ENCODE measurements at places on chromosomes 16 and 17.

DNA sequence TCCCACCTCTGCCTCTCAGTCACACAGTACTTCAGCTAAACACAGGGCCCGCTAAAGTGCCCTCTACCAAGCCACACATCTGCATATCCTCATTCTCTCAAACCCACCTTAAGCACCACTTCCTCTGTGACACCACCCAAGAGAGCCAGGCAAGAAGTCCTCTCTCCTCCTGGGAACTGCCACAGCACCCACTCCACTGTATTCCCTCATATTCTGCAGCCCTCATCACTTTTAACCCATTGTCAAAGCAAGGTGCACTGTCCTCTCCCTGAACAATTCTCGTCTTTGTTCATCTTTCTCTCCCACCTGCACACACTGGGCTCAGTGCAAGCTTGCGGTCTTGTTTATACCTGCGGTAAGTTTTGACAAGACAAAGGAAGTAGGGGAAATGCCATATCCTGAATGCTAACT is 13.6 kb downstream of the CHD9 start:
- DNase-seq, result peak; percentile 54

GRCh38 chr17:81040791-81041337 is 5.9 kb downstream of the BAIAP2 start:
- no peak for DNase-seq

- no peak for DNase-seq
These were observed 38.8 kb upstream of the HOXB13 start for GRCh38 chr17:48767263-48767774.

GRCh38 chr17:3647769-3648555 is 11.4 kb downstream of the CTNS start:
- no peak for DNase-seq

GRCh38 chr17:50913120-50913519 is 47.0 kb upstream of the TOB1 start:
- DNase-seq, result no peak

- DNase-seq, result no peak
These were observed 2.0 kb upstream of the RDM1 start for GRCh38 chr17:35932586-35932985.

DNA sequence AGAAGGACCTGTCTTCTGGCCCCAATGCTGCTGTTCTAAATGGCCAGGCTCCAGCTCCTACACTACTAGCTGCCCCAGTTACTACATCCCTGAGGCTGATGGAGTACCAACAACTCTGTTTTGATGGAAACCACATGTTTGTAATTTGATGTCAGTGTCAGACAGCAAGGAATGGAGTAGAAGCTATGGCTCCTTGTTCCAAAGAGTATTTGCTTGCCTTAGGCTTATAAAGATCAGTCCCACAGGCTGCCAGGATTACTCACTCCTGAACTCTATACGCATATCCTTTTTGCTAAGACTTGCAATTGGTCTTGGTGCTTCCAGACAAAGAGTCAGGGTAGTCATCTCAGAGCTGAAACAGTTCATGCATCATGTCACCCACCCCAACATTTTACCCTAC is 139.6 kb downstream of the HS3ST3A1 start:
- DNase-seq, result no peak

DNA sequence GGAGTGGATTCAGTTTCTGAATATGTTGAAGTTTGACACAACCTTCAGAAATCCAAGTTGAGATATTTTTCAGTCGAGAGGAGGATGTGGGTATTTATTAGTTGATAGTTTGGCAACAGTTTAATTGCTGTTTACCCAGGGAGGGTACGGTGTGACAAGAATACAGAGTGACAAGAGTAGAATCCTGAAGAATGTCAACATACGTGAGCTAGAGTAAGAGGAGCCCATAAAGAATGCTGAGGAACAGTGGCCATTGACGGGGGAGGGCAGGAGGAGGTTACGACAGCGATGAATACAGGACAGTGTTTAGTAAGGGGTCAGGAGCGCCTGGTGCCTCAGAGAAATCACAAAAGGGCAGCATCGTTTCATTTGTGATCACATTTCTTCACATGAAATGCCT is 76.5 kb downstream of the AATF start:
- DNase-seq, result no peak

DNA sequence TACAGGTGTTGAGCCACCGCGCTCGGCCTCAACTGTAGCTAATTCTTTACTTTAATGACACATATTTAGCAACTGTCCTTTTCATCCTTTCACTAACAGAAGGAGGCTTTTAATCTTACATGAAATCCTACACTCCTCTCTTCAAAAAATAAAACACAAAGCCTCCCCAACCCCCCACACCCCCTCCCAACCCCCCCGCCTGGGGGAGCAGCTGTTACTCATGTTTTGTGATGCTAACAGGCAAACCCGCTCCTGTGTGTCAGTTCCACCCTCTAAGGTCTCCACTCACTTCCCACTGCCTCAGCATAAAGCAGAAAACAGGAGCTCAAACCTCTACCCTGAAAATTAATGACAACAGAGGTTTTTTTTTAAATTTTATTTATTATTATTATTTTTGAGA is 55.4 kb upstream of the SLC25A19 start:
- DNase-seq, result no peak

DNA sequence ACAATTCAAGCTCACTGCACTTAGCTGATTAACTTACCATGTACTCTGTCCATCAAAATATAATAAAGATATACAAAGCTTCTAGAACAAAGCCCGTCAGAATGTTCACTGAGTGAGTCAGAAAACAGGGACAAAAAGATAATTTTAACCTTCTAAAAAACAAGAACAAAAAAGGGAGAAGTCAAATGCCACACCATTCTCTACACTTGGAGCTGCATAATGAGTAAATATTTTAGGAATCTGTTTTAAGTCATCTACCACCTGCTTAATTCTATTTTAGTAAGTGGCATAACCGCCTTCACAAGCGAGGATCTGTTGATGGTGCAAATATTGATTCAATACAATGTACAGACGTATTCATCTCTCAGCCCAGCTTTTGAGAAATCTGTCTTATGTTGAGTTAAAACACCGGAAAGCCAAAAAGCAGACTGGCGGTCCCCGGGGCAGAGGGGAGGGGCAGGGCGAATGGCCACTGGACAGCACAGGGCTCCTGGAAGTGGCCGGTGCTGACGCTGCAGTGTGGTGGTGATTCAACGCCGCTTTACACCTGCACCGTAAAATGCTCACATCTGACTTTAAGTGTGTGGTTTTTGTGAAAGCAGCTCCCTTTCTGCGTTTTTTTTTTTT is 20.1 kb downstream of the RAB40B start:
- DNase-seq, result no peak

DNA sequence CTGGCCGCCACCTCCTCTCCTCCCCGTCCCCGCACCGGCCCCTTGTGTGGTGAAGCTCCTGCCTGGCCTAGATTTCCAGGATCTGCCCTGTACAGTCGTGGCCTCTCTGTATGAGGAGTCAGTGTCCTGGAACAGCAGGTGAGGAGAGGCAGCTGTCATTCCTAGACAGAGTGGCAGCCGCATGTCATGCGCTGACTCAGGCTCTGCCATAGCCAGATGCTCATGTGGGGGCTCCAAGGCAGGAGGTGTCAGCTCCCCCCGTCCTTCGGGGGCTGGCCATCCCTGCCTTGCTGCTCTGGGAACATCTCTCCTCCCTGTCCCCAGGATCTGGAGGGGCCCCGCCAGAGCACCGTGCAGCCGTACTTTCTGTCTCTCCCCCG is 60.4 kb downstream of the BAIAP2 start:
- no peak for DNase-seq

DNA sequence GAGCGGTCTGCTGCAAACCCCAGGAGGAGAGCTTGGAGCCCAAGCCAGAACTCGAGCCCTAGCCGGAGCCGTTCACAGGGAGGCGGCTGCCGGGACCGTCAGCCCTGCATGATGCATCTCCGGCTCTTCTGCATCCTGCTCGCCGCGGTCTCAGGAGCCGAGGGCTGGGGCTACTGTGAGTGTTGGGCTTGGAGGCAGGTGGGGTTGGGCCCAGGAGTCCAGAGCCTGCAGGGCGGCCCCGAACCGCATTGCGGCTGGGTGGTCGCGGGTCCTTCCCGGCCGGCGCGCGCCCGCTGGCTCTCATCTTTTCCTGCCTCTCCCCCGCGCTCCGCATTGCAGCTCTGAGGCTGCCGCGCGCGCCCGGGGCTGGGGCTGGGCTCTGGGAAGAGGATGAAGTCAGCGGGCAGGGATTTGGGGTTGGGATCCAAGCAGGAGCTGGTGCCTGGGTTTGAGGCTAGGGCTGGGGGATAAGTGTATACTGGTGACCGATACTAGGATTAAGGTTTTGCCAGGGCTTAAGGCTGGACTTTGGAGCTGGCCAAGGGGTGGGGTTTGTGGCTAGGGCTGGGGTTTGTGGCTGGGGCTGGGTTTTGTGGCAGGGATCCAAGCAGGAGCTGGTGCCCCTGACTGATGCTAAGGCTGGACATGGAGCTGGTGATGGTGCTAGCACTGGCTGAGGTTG is 532 bp downstream of the CNTNAP1 start:
- DNase-seq, result peak; percentile 52

GRCh38 chr17:82638183-82638773 is 10.0 kb downstream of the WDR45B start:
- no peak for DNase-seq

- no peak for DNase-seq
These were observed 152.0 kb downstream of the GSG1L start for GRCh38 chr16:27911486-27911885.

- DNase-seq, result peak; percentile 67
These were observed at the start of gene PRKCA for GRCh38 chr17:66301864-66302741. Gene PRKCA (plus strand): TSS chr17:66302613.

GRCh38 chr16:57277586-57277985 is 6.9 kb downstream of the PLLP start:
- no peak for DNase-seq

DNA sequence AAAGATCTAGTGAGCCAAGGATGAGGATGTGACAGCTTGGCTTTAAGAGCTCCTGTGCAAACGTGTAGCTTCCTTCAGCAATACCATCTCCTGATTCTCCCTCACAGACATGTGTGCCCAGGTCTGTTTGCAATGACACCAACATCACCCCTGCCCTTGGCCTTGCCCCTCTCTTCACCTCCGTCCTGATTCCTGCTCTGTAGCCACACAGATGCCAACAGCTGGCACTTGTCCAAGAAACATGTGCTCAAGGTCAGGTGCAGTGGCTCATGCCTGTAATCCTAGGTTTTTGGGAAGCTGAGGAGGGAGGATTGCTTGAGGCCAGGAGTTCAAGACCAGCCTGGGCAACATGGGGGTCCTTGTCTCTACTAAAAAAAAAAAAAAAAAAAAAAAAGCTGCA is 103.8 kb upstream of the CRHR1 start:
- DNase-seq, result no peak

- DNase-seq, result no peak
These were observed 47.6 kb downstream of the MYH13 start for GRCh38 chr17:10325031-10325695.

DNA sequence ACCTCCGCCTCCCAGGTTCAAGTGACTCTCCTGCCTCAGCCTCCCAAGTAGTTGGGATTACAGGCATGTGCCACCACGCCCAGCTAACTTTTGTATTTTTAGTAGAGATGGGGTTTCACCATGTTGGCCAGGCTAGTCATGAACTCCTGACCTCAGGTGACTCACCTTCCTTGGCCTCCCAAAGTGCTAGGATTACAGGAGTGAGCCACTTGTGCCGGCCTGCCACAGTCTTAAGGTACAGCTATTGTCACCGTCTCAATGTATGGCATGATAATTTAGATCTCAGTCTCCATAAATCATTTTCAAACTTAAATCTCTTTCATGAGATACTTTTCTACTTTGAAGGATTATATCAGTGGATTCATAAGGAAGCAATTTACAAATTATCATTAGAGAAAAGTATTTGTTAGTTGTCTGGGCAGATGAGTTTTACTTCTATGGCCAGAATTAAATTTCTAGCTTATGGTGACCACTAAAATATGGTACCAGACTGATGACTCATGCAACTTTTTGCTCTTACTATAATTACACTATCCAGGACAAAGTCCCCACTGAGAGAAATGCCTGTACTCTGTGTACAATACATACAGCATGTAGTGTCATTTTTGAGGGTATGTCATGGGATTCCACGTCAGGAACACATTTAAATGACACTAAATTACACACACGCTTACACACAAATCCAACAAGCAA is 1230.3 kb upstream of the GOT2 start:
- no peak for DNase-seq

DNA sequence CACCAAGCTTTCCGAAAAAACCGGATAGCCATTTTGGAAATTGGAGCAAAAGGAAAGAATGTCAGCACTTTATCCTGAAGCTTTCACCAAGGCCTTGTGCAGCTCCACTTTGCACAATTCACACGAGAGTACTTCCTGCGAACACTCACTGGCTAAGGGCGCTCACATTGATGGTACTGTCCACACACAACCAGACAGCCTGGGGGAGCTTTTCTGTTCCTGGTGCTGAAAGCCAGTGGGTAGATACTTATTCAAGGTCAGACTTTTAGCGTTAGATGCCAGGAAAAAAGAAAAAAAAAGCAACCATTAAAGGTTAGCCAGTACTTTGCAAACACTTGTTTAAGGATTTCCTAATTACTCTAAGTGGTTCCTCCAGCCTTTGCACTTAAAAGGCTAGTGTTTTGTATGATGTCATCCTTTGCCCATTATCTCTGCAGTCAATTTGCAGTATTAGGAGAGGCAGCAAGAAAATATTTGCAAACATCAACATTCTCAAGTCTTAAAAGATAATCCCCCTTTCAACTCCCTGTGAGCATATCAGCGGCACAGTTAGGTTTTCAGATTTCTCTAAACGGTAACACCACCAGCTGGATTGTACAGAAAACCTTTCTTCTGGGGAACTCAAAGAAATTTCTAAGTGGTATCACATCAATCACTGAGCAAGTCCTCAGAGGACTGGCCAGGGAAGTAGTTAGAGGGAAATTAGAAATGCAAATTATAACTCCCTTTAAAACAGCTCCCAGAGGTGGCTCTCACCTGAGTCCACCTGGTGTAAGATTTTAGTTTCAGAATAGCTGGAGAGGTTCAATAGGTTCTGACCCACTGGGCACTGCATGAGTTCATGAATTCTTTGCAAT is 243.4 kb upstream of the IRX5 start:
- DNase-seq, result no peak

DNA sequence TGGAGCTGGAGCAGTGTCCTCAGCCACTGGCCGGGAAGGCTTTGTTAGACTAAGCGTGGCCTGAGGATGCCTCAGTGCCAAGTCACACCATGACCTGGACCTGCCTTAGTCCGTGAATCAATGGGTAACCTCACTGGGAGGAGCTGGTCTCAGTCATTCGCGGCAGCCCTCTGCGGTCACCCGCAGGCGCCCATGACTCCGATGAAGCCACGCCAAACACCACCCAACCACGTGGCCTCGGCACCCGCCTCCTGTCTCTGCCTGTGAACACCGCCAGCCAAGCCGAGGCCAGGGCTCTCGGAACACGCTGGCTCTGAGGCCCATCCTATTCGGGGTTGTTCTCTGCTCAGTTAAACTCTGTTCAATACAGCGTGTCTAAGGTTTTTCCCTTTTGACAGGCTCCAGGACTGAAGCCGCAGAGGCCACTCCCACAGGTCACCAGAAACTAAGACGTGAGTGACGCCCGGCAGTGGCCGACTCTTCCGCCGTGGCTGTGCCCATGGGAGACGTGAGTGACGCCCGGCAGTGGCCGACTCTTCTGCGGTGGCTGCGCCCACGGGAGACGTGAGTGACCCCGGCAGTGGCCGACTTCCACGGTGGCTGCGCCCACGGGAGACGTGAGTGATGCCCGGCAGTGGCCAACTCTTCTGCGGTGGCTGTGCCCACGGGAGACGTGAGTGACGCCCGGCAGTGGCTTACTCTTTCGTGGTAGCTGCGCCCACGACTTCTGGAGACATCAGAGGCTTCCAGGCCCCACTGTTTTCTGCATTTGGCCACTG is 16.8 kb upstream of the PABPN1L start:
- DNase-seq, result no peak
